ENCODE measurements at places on chromosomes 4 and X. TPM values are rescaled to one million over a fixed set of nuclear protein-coding genes. Genes with fewer than 3 reads are reported as not detected.

DNA sequence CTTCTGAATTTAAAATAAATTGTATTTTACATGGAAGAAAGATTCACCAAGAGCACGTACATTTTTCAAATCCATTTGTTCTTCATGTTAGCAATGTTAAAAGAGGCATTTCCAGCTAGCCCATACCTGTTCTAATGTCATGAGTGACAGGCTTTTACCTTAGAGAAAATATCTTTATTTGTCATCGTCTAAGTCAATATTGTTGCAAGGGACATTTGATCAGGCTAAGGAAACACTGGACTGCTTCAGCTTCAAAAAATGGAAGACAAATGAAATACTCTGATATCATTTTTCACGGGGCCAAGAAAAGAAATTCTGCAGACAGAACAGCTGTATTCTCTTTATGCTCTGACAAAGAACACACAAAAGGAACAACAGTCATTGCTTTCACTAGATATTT, 207.7 kb downstream of the RCHY1 start:
- no peak overlapping the region for H3K27ac ChIP-seq
- H3K4me3 ChIP-seq = no peak overlapping the region
- no peaks in the 10 kb centered on the region for H3K36me3 ChIP-seq
- no peaks in the 10 kb centered on the region for H3K27me3 ChIP-seq

The RADX gene
- total RNA-seq = 13.7 TPM

The ZNF711 gene
- 9.6 TPM for total RNA-seq

DNA sequence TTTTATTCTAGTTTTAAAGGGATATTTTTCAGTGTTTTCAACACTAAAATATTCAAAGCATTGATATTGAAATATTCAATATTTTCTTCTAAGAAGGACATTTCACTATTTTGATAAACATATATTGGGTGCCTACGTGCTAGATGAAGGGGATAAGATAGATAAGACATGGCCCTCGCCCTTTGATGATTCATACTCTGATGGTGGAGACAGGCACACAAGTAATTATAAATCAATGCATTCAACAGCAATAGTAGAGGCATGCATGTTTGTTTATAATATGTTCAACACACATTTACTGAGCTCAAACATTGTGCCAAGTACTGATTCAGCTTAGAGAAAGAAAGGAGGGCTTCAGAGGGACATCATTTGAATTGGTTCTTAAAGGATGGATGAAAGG, 22.7 kb downstream of the TMEM47 start:
- no peak for DNase-seq
- H3K4me3 ChIP-seq = no peak overlapping the region
- H3K36me3 ChIP-seq = no peaks in the 10 kb centered on the region
- H3K27ac ChIP-seq = no peak overlapping the region
- H3K27me3 ChIP-seq = no peaks in the 10 kb centered on the region

- H3K27me3 ChIP-seq = no peaks in the 10 kb centered on the region
- DNase-seq = no peak
- no peak overlapping the region for H3K4me3 ChIP-seq
Observed at GRCh38 chr4:148090503-148091476, 351.4 kb downstream of the NR3C2 start.

The CCKAR gene
- total RNA-seq = not detected

GRCh38 chr4:61293707-61294400, 93.7 kb downstream of the ADGRL3 start:
- no peaks in the 10 kb centered on the region for H3K36me3 ChIP-seq
- no peak overlapping the region for H3K27ac ChIP-seq
- DNase-seq = no peak
- no peaks in the 10 kb centered on the region for H3K4me1 ChIP-seq

DNA sequence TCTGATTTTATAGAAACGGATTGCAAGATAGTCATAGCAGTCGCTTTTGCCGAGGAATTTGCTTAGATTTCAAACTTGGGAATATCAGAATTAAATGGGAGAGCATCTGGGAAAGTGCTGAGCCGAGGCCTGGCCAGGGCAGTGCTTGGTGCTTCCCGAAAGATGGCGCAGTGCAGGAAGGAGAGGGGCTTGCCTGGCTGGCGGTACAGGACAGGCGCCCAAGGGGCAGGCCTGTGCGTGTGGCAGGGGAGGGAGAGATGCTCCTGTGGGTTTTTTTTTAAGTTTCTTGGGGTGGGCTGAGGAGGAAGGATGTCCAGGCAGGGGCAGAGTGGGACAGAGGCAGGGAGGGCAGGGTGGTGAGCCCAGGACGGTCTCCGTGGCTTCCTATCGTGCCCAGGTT, 241.1 kb downstream of the AFAP1 start:
- H3K27ac ChIP-seq = no peak overlapping the region
- H3K4me1 ChIP-seq = no peaks in the 10 kb centered on the region
- H3K4me3 ChIP-seq = no peak overlapping the region
- no peak for DNase-seq
- H3K27me3 ChIP-seq = no peaks in the 10 kb centered on the region

The SPIN2A gene
- 0.56 TPM for total RNA-seq

DNA sequence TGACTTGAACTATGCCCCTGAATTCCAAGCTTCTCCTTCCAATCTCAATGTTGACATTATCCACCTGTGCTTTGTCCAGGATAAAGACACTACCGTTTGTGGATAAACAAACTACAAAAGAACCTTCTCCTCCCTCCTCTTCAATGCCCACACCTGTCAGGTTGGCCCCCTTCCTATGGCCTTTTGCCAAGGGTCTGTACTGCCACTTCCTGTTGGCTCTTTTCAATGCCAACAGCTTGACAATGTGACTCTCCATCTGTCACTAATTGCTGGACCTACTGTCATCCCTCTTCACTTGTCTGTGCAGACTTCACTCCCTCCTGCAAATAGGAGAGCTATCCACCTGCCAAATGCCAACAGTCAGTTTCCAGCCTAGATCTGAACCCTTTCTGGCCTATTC, 35.8 kb upstream of the MID1 start:
- no peaks in the 10 kb centered on the region for H3K27me3 ChIP-seq
- H3K27ac ChIP-seq = no peak overlapping the region
- no peak for DNase-seq
- no peaks in the 10 kb centered on the region for H3K36me3 ChIP-seq

DNA sequence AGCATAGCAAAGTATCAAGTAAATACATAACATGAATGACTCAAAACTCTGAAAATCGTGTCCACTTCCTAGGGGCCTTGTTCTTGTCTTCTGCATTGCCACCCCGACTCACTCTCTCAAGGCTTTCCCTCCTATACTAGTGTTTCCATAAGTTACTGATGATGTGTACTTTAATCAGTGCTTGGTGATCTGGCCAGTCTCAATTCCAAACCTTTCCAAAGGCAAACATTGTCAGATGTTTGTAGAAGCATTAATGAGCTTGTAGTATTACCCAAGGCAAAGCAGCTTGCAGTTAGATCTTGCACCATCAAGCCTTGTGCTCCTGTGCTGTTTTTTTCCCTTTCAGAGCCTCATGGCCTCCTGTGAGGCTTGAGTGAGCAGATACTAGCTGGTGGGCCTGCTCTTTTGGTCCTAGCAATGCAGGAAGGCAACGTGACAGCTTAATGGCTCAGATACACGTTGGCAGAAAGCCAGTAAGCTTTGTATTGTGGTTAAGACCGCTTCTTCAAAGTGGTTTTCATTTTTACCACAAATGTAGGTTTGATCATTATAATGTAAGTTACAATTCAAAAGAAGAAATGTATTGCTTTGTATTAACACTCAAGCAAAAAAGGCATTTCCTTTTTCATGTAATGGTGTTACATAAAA, 51.8 kb downstream of the RBPJ start:
- no peak overlapping the region for H3K4me3 ChIP-seq
- H3K27me3 ChIP-seq = no peaks in the 10 kb centered on the region
- no peak for DNase-seq
- H3K36me3 ChIP-seq = no peaks in the 10 kb centered on the region

GRCh38 chrX:148813967-148814366, 313.6 kb downstream of the AFF2 start:
- no peak for DNase-seq
- H3K36me3 ChIP-seq = no peaks in the 10 kb centered on the region
- no peak overlapping the region for H3K27ac ChIP-seq
- no peaks in the 10 kb centered on the region for H3K27me3 ChIP-seq

GRCh38 chr4:173449380-173449717, 50.4 kb upstream of the SCRG1 start:
- H3K27ac ChIP-seq = no peak overlapping the region
- no peaks in the 10 kb centered on the region for H3K27me3 ChIP-seq
- DNase-seq = no peak
- no peaks in the 10 kb centered on the region for H3K36me3 ChIP-seq
- H3K4me1 ChIP-seq = peaks cover 9% of the 10 kb centered on the region
- H3K4me3 ChIP-seq = no peak overlapping the region

The RGN gene
- total RNA-seq = 20.5 TPM

- no peaks in the 10 kb centered on the region for H3K27me3 ChIP-seq
- H3K4me1 ChIP-seq = no peaks in the 10 kb centered on the region
- no peak overlapping the region for H3K4me3 ChIP-seq
- DNase-seq = no peak
- no peak overlapping the region for H3K27ac ChIP-seq
- no peaks in the 10 kb centered on the region for H3K36me3 ChIP-seq
Observed at GRCh38 chr4:110165382-110166286, 32.8 kb downstream of the ELOVL6 start.

The CXorf65 gene
- total RNA-seq = not detected

GRCh38 chrX:12946406-12946805, 28.5 kb upstream of the TMSB4X start:
- H3K4me1 ChIP-seq = no peaks in the 10 kb centered on the region
- H3K27ac ChIP-seq = no peak overlapping the region
- H3K4me3 ChIP-seq = no peak overlapping the region
- H3K27me3 ChIP-seq = no peaks in the 10 kb centered on the region

- DNase-seq = no peak
- H3K36me3 ChIP-seq = no peaks in the 10 kb centered on the region
- H3K4me3 ChIP-seq = no peak overlapping the region
Observed at GRCh38 chrX:41619221-41619620, 69.6 kb upstream of the GPR34 start.

The ARHGEF6 gene
- 7.8 TPM for total RNA-seq

DNA sequence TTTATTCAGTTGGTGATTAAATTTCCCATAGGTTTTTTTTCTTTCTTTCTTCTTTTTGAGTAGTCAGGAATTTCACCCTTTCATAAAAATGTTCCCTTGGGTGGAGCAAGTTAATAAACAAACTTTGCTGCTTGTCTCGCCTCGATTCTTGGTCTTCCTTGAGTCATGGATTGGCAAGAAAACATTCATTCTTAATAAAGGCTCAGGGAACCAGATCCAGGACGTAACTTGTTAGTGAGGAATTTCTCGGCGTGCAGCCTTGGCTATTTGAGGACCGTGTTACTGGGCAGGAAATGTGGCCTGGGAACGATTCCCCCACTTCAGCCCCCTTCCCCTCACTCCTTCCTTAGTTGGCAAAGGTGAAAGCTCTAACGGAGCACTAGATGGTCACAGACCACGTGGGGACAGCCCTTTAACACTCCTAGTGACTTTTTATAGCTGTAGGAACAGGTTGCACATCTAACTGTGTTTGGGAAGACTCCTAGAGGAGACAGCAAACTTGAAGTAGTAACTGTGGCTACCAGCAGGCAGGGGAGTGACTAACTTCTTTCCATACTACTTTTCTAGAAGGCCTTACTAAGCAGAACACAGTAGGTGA, 106.8 kb downstream of the UCHL1 start:
- H3K27ac ChIP-seq = peak overlapping the region; percentile 87
- peaks cover 59% of the 10 kb centered on the region for H3K4me1 ChIP-seq
- DNase-seq = peak; percentile 76
- H3K4me3 ChIP-seq = no peak overlapping the region
- H3K27me3 ChIP-seq = no peaks in the 10 kb centered on the region

GRCh38 chr4:39812500-39812899, 114.6 kb downstream of the UBE2K start:
- no peaks in the 10 kb centered on the region for H3K4me1 ChIP-seq
- no peak overlapping the region for H3K27ac ChIP-seq
- no peaks in the 10 kb centered on the region for H3K36me3 ChIP-seq
- H3K27me3 ChIP-seq = no peaks in the 10 kb centered on the region
- DNase-seq = no peak

The NEXMIF gene
- total RNA-seq = 2.5 TPM

GRCh38 chr4:168453146-168453545, 27.1 kb downstream of the DDX60L start:
- no peaks in the 10 kb centered on the region for H3K27me3 ChIP-seq
- no peak overlapping the region for H3K27ac ChIP-seq
- H3K36me3 ChIP-seq = no peaks in the 10 kb centered on the region
- no peak for DNase-seq
- H3K4me1 ChIP-seq = no peaks in the 10 kb centered on the region
- no peak overlapping the region for H3K4me3 ChIP-seq

The RTL3 gene
- 0.54 TPM for total RNA-seq

The TCEAL2 gene
- 22.9 TPM for total RNA-seq

- H3K27ac ChIP-seq = no peak overlapping the region
- no peak overlapping the region for H3K4me3 ChIP-seq
Observed at GRCh38 chrX:152646961-152647360, 9.3 kb downstream of the GABRQ start.

DNA sequence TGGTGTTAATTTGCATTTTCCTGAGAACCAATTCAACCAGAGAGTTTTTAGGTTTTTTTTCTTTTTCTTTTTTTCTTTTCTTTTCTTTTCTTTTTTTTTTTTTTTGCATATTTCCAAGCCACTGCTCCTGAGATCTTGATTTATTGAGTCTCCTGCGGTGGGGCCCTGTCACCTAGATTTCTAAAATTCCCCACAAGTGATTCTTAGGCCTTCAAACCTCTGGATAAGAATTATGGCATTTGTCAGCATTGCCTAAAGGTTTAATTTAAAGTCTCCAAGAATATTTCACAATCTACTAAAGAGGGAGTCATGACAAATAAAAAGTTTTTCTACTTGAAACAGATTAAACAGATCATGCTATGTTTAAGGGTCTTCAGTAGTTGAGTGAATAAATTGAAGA, 84.9 kb downstream of the GAB1 start:
- H3K36me3 ChIP-seq = no peaks in the 10 kb centered on the region
- H3K27ac ChIP-seq = no peak overlapping the region
- no peaks in the 10 kb centered on the region for H3K4me1 ChIP-seq
- no peak for DNase-seq
- H3K27me3 ChIP-seq = no peaks in the 10 kb centered on the region
- H3K4me3 ChIP-seq = no peak overlapping the region

The TCEAL5 gene
- 2.2 TPM for total RNA-seq

The CD38 gene
- total RNA-seq = 13.3 TPM

DNA sequence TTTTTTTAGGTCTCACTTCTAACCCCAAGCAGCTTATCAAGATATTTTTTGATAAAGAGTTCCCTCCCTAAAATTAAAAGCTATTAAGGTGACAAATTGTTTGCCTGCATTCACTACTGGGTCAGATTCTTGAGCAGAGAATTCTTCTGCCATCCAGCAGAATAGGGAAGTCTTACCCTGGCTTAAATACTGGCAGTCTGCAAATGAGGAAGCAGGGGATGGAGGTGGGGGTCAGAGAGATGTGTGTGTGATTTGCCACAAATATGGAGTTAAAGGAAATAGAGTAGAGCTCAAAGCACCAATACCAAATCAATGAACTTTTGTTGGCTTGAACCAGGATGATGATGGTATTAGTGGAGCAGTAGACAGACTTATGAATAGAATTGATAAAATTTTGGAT, 122.2 kb downstream of the ANXA5 start:
- H3K4me1 ChIP-seq = no peaks in the 10 kb centered on the region
- no peak overlapping the region for H3K4me3 ChIP-seq
- no peak for DNase-seq
- no peaks in the 10 kb centered on the region for H3K27me3 ChIP-seq
- H3K36me3 ChIP-seq = no peaks in the 10 kb centered on the region

Measured in thyroid gland (tissue), 4 donors.